ENCODE measurements at places on chromosomes 5 and 9. TPM values are rescaled to one million over a fixed set of nuclear protein-coding genes. Genes with fewer than 3 reads are reported as not detected.
A peak's percentile ranks its signal among the peaks of the same experiment; 100 is the strongest.

ECSCR gene
- 1.7 TPM for total RNA-seq

- H3K36me3 ChIP-seq: no peaks in the 10 kb centered on the region
- H3K27ac ChIP-seq: no peak overlapping the region
- no peaks in the 10 kb centered on the region for H3K27me3 ChIP-seq
- no peak overlapping the region for H3K4me3 ChIP-seq
- H3K4me1 ChIP-seq: no peaks in the 10 kb centered on the region
Observed at GRCh38 chr9:134518004-134518606, 123.5 kb upstream of the COL5A1 start.

DNA sequence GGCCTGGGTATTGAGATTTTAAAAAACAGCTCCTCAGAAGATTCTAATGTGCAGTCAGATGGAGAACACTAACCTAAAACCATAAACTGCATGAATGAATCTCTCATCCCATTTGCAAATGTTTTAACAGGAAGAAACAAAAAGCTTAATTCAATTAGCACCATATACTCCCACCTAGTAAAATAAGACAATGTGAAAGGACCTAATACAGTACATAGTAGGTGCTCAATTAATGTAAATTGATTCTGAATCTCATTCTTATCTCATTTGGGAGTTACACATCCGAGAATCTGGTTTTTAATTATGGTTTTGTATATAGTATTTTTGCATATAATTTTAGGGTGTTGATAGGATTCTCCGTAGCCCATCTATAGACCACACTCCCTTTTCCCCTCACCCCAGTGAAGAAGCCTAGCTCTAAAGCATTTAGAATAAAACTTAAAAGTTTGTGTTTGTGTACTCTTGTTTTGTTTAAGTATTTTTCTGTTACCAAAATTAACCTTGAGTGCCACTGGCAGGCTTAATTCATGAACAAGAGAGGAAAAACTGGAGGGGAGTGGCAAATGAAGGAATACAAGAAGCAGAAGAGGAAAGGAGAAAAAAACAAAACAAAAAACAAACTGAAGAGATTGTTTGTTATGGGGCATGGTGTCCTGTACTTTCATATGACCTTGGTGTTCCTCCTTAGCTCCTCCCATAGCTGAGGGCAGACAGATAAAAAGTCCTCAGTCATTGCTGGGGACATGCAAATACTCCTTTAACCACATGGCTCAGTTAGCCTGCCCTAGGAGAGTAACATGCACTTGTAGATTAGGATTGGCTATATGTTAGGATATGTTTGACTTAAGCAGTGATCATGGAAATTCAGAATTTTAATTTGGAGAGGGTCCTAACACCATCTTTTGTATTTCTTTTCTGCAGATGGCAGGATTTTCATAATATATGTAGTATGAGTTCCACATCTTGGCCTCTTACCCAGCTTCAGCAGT is 1.2 kb downstream of the RNF14 start:
- H3K27ac ChIP-seq: peak overlapping the region; percentile 93
- DNase-seq: no peak
- H3K4me3 ChIP-seq: peak overlapping the region; percentile 91
- peaks cover 33% of the 10 kb centered on the region for H3K4me1 ChIP-seq
- peaks cover 32% of the 10 kb centered on the region for H3K36me3 ChIP-seq

GRCh38 chr5:72511774-72512592 is 4.8 kb upstream of the ZNF366 start:
- H3K36me3 ChIP-seq: no peaks in the 10 kb centered on the region
- no peak for DNase-seq
- H3K27ac ChIP-seq: no peak overlapping the region
- peaks cover 16% of the 10 kb centered on the region for H3K27me3 ChIP-seq
- H3K4me3 ChIP-seq: no peak overlapping the region

- no peak overlapping the region for H3K27ac ChIP-seq
- no peaks in the 10 kb centered on the region for H3K36me3 ChIP-seq
- H3K4me1 ChIP-seq: no peaks in the 10 kb centered on the region
- peaks cover 2% of the 10 kb centered on the region for H3K27me3 ChIP-seq
Observed at GRCh38 chr9:573691-574410, 267.6 kb upstream of the DMRT1 start.

DNA sequence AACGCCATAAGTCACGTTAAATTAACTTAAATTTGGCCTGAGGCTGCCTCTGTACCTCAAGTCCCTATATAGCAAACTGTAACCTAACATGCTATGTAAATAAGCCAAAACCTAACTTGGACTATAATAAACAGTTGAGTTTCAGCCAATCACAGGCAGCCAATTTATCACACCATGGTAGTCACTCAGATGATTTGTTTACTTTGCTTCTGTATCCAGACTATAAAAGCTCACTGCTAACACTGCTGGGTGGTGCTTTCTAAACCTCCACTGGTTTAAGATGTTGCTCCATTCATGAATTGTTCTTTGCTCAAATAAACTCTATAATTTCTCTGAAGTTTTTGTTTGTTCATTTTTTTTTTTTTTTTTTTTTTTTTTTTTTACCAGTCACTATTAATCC is 62.8 kb downstream of the TRPM3 start:
- H3K4me3 ChIP-seq: no peak overlapping the region
- H3K4me1 ChIP-seq: no peaks in the 10 kb centered on the region
